Mammary epithelial cell (primary cell): ENCODE measurements at places on chromosomes 1 and 21.
A peak's percentile ranks its signal among the peaks of the same experiment; 100 is the strongest.

GRCh38 chr1:207840380-207840779, 70.5 kb downstream of the CD34 start:
- DNase-seq, result no peak

DNA sequence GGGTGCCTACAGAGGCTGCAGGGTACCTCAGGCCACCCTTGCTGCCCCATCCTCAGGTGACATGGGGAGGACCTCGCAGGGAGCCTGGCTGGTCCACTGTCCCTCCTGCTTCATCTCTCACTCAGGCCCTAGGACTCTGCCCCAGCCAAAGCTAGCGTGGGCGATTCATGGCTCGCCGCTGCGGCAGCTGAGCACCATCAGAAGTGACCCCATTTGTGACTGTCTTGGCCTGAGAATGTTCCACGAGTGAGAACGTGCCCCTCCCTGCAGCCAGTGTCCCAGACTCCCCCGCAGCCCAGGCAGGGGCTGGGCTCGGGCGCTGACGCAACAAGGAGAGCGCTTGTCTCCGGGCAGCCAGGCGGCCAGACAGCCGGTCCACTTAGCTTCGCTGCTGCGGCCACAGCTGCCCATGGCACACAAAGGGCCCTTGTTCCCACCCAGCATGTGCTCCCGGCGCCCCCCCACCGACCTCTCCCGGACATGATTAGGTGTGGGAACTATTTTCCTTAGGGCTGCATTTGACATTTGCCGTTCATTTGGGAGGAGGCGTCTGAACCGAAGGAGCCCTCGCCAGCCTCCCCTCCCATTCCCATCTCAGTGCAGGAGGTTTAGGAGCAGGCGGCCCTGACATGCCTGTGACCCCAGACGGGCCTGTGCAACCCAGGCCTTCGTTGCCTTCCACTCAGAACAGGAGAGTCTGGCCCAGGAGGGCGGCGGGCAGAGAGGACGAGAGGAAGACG, 19.3 kb upstream of the POFUT2 start:
- DNase-seq, result peak; percentile 55

GRCh38 chr1:57329001-57329527, 94.8 kb downstream of the DAB1 start:
- no peak for DNase-seq

GRCh38 chr1:231923491-231924041, 297.0 kb downstream of the DISC1 start:
- peak; percentile 45 for DNase-seq

GRCh38 chr1:203095061-203095690, 9.4 kb upstream of the MYOG start:
- no peak for DNase-seq

DNA sequence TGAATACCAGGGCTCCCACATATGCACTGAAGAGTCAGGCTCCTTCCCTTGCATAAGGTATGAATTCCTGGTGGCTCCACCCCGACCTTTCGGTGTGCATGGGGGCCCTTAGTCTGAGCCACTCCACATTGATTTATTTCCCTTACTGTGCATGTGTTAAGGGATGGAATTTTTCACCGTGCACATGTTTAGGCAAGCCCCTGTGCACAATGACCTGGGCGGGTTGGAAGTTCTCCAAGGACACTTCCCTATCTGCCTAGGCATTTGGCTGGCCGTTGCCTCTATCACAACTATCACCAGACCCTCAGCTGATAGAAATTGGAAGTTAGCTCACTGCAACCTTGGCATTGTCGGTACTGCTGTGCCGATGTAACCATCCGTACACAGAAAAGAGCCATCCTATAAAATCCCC, 9.7 kb downstream of the S100A6 start:
- peak; percentile 89 for DNase-seq

DNA sequence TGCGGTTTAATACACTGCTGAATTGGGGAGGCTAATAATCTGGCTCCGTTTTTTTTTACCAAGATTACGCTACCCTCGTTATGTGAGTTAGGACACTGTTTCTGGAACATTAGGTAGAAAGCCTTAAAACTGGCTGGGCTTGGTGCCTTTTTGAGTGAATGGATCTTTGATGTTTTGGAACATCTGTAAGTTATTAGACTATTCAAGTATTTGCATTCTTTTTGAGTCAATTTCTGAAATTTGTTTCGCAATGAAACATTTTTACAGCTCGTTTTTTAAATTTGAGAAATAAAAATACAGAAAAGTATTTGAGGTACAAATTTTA, 106.9 kb downstream of the LTN1 start:
- no peak for DNase-seq

DNA sequence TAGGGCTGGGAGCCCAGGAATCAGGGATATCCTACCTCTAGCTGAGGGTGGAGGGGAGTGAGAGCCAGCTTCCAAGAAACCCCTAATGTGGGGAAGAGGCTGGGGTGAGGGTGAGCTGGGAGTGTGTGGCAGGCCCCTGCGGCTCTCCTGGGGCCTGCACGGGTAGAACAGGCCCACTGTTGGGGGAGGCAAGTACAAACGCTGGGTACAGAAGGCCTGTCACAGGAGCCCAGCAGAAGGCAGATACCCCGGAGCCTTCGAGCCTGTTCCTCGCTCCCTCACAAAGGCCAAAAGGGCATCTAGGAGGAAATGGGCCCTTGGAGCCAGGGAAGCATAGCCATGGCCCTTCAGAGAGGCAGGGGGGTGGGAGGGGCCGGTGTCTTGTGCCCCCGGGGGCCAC, 13.7 kb downstream of the CELF3 start:
- DNase-seq, result no peak

DNA sequence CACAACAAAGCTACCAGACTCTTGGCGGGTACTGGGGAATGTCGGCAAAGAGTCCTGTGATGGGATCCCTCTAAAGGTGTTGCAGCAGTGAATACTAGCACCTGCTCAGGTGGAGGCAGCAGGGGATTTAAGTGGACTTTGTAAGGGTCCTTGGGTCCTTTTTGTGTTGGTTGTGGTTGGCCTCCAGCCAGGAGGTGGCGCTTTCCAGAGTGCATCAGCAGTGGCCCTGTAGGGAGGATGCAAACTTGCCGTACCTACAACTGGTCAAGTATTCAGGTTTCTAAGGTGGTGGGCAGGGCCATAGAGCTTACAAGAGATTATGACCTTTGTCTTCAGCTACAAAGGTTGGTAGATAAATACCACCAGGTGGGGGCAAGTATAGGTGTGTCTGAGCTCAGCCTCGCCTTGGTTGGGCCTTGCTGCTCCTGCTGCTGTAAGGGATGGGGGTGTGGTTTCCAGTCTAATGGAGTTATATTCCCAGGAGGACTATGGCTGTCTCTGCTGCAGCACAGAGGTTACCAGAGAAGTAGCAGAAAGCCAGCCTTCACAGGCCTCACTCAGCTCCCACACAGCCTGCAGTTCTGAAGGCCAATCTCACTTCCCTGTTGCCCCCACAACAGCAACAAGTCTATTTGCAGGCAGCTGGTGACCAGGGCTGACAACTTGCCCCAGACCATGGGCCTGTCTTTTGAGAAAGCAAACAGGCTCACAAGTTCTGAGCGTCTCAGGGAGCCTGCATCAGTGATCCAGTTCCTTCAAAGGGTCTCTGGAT, 7.3 kb downstream of the OR2M5 start:
- DNase-seq, result no peak

DNA sequence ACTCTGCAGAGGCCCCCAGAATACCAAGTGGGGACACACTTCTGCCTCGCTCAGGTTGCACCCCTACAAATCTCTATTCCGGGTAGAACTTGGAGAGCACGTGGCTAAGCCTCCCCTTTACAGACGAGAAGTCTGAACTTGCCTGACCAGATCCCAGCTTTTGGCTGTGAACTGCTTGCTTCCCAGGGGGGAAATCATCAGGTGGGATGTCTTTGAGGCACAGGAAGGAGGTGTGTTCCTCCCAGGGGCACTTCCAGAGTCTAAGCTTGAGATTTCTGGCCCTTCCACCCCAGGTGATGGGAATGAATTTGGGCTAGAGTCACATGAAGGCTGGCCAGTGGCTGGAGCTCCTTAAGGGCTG, 1.3 kb upstream of the S100A3 start:
- DNase-seq, result no peak

DNA sequence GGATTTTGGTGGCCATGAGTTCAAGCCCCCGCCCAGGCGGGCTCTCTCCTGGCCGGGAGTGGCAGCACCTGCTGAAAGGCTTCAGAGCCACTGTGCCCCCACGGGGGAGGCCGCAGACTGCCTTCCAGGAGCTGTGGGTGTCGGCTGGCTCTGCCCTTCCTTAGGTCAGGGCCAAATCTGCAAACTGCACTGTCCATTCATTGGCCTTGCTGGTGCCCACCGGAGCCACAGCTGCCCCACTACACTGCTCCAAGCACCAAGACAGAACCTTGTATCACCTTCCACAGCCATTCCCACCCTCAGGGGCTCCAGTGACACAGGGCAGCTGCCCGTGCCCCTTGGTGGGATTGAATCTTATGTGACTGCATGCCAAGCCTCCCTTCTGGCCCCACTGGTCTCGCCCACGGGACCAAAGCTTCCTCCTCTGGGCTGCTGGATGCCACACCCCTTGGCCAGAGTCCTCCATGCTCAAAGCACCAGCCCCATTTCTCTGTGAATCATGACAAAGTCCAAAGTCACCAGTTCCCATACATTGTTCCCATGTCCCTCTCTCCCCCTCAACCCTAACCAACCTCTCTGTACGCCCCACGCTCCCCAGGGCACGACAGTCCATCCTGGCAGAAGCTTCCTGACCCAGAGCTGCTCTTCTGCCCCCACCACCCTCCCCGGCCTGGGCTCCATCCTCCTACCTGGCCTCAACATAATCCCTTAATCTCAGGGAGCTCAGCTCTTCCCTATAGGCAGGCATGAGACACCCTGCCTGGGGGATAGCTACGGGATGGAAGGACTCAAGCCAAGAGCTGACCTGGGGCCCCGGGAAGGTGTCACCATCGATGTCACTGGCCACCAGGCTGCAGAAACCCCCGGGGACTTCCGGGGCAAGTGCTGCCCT, 20.9 kb upstream of the GPR153 start:
- DNase-seq, result no peak

GRCh38 chr1:96292141-96292540, 429.4 kb upstream of the PTBP2 start:
- no peak for DNase-seq

DNA sequence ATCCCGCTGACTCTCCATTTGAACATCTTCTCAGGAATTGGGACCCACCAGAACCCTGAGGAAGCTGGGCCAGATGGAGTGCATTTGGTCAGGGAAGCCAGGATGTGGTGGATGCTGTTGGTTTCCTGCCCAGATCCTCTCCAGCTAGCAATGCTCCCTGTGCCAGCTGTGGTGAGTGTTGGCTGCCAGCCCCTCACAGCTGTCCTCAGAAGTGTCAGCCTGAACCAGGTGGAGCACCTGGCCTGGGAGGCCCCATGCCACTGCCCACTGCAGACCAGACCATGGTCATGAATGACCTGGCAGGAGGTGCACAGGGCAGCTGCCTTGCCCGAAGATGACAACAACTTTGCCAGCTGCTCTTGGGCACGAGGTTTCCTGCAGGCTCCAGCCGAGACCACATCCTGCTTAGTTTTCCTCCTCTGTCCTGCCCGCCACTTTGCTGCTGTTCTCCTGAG, 54.4 kb downstream of the PRSS38 start:
- DNase-seq, result peak; percentile 25

- DNase-seq, result no peak
Observed at GRCh38 chr1:244246334-244246733, 195.3 kb downstream of the ZBTB18 start.

GRCh38 chr1:157834430-157834829, 7.2 kb downstream of the CD5L start:
- DNase-seq, result no peak

DNA sequence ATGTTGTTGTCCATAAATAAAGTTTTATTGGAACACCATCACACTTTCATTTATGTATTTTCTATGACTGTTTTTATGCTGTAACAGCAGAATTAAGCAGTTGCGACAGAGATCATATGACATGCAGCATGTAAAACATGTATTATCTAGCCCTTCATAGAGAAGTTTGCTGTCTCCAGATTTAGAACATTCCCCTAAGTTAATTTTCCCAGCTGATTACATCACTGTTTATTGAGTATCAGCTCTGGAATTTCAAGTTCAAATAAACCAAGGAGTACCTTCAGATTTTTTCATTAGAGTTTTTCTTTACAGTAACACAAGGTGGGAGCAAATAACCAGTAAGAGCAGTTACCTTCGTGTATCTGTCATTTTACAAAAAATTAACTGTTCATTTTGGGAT, 792.8 kb downstream of the USP25 start:
- no peak for DNase-seq

DNA sequence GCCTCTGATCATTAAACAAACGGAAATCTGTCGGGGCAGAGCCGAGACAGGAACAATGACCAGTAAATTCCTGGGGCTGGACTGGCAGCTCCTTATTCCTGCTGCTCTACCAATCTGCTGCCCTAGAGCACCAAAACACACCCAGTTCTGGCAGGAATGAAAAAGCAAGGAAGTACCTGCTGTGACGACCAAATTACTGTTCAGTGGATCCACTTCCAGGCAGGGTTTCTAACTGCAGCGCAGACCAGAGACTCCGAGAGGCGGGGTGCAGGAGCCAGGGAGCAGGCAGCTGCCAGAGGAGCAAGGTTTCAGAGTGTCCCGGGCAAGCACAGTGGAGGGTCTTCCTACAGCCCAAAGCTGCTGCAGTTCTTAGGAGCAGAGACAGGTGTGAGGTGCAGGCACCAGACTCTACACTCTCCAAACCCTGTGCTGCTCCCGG, 32.4 kb downstream of the KANK4 start:
- peak; percentile 55 for DNase-seq

DNA sequence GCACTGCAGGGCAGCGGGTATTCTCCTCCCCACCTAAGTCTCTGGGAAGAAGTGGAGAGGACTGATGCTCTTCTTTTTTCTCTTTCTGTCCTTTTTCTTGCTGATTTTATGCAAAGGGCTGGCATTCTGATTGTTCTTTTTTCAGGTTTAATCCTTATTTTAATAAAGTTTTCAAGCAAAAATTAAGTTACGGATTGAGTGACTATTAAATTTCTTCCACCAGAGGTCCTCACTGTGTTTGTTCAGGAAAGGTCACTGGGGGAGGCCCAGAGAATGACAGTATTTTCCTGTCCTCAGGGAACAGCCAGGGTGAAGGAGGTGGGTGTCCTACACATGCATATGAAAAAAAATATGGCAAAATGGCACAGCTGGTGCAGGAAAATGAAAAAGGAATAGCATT, 4.4 kb upstream of the ELF3 start:
- no peak for DNase-seq

- DNase-seq, result peak; percentile 89
Observed at GRCh38 chr1:219088778-219089557, 84.7 kb upstream of the LYPLAL1 start.

GRCh38 chr21:17548262-17548661, 35.4 kb downstream of the CXADR start:
- DNase-seq, result no peak

- no peak for DNase-seq
Observed at GRCh38 chr21:45122432-45123132, 48.2 kb downstream of the ADARB1 start.

- no peak for DNase-seq
Observed at GRCh38 chr1:153649137-153649862, 9.2 kb upstream of the SNAPIN start.

- no peak for DNase-seq
Observed at GRCh38 chr1:7339953-7340352, 431.1 kb upstream of the VAMP3 start.

- DNase-seq, result no peak
Observed at GRCh38 chr21:16800536-16801275, 712.1 kb upstream of the CXADR start.
